Activated T-cell treated with anti-CD3 and anti-CD28 coated beads, Interleukin-2, amount 50 U/mL, for 24 hours (primary cell): ENCODE measurements at places on chromosomes 12 and 14.

GRCh38 chr12:79296133-79296532, 394.6 kb downstream of the PAWR start:
- DNase-seq, result no peak

GRCh38 chr14:49106741-49107667, 479.2 kb downstream of the RPS29 start:
- DNase-seq, result no peak

DNA sequence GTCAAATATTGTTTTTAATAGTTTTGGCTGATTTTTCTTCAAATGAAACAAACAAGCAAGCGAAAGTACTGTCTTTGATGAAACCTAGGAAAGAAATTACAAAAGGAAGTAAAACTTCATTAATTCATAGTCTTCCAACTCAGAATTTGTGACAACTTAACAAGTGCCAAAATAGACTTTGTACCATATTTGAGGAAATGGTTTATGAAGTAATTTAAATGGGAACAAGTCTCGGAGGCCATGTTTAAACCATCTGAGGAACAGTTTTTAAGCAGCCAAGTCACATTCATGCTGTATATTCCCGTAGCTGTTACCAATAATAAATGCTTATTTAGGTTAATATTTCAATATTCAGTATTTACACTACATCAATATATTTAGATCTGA, 745 bp upstream of the ARHGDIB start:
- no peak for DNase-seq

GRCh38 chr12:24404086-24404815, 454.8 kb upstream of the SOX5 start:
- DNase-seq, result no peak

DNA sequence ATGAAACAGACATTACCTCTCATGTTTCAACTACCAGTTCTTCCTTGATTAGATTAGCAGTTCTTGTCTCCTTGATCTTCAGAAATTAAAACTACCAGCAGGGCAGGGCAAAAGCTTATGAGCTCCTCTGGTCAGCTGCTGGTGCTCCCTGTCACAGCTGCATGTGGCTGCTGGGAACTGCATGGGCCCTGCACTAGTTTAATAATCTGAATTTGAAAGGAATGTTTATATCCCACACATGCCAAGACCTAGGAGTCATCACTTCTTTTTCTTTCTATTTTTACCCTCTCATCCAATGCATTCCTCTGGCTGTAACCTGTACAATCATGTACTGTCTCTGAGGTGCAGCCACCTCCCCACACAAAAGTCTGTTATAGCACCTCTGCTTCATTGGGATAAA, 73.9 kb downstream of the ARMH4 start:
- no peak for DNase-seq
